ENCODE measurements at places on chromosomes 5 and 9. TPM values are rescaled to one million over a fixed set of nuclear protein-coding genes. Genes with fewer than 3 reads are reported as not detected.

Gene CCNH
- 62.4 TPM for total RNA-seq

Gene PKD2L2
- not detected for total RNA-seq

- H3K27ac ChIP-seq = no peak overlapping the region
- H3K4me3 ChIP-seq = no peak overlapping the region
- H3K36me3 ChIP-seq = no peaks in the 10 kb centered on the region
These were observed 191.8 kb downstream of the NXNL2 start for GRCh38 chr9:88726803-88727202.

DNA sequence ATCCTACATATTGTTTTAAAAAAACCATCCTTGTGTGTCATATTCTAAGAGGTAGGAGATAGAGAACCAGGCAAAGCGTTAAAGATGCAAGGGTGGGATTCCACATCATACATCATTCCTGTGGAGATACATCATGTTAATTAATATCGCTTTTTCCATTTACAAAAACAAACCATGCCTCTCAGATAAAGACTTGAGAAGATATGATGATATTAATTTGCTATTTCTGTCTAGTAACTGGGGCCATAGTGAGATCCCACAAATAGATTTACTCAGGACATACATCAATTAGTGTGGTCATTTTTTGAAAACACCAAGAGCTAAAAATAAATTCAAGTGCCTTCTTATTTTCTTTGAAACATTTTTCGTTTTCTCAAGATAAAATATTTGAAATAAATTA lies 165.4 kb upstream of the TARS1 start:
- H3K4me1 ChIP-seq = no peaks in the 10 kb centered on the region
- H3K27me3 ChIP-seq = no peaks in the 10 kb centered on the region
- H3K4me3 ChIP-seq = no peak overlapping the region

DNA sequence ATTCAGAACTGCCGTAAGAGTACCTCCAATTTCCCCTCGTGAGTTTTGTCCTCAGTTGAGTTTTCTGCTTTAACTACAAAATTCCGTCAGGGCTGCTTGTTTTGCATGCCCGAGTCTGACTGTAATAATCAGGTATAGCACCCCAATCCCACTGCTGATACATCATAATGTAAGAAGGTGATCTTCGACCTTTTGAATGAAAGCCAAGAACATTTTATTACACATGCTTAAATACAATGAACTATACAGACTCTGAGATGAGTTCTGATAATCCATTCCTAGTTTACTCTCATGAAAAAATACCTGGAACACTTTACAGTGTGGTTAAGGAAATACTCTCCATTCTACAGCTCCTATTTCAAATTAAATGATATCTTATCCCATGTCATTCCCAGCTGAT lies 49.2 kb upstream of the TSLP start:
- no peaks in the 10 kb centered on the region for H3K4me1 ChIP-seq
- no peak overlapping the region for H3K27ac ChIP-seq
- no peak for DNase-seq
- no peak overlapping the region for H3K4me3 ChIP-seq
- H3K36me3 ChIP-seq = no peaks in the 10 kb centered on the region

GRCh38 chr5:57741336-57741735 lies 258.7 kb upstream of the ACTBL2 start:
- no peaks in the 10 kb centered on the region for H3K4me1 ChIP-seq
- H3K27me3 ChIP-seq = no peaks in the 10 kb centered on the region
- no peaks in the 10 kb centered on the region for H3K36me3 ChIP-seq
- no peak overlapping the region for H3K27ac ChIP-seq
- H3K4me3 ChIP-seq = no peak overlapping the region

Measured in activated CD8-positive, alpha-beta memory T cell treated with anti-CD3 and anti-CD28 coated beads, Interleukin-2, amount 10 ng/mL, durations not matched to agents 7 days and 5 days (primary cell).